Natural killer cell treated with Interleukin-12 subunit alpha and Interleukin-12 subunit beta and Interleukin-15 and Interleukin-18, amount 100 ng/mL, for 72 hours (primary cell): ENCODE measurements at places on chromosomes 3 and 15.

DNA sequence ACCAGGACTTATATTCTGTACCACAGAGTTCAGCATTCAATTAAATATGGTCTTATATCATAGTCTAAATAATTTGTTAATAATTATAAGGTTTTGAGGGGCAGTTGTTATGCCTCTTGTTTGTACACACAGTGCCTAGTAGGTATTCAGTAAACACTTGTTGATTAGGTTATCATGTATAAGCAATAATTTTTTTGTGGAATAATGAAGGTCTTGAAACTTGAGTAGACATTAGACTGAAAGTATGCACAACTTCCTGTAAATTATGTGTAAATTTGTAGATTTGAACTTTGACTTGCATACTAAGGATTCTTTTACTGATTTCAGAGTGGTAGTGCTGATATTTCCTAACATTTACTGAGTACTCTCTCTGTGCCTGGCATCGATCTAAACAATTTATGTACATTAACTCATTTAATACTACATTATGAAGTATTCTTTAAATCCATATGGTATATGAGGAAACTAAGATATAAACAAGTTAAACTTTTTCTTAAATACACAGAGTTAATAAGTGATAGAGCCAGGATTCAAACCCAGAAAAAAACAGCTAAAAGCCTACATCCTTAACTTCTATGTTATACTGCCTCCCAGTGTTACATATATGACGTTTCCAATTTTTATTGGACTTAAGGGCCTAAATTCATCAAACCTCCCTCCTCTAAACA, 65.1 kb downstream of the GLCE start:
- no peak for DNase-seq

DNA sequence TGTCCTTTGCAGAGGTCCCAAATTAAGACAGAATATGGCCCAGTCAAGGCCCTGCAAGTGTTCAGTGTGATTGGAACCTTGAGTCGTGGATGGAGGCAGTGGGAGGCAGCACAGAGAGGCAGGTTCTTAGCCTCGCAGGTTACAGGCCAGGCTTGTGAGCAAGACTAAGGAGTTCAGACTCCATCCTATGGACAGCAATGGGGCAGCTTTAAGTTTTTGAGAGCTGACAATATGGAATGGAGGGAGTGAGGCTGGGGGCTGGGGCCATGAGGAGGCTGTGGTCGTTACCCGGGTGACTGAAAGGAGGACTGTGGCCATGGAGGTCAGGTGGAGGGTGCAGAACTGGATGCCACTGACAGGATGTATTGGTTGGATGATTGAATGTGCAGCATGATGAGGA, 74.1 kb upstream of the PRR23C start:
- no peak for DNase-seq

DNA sequence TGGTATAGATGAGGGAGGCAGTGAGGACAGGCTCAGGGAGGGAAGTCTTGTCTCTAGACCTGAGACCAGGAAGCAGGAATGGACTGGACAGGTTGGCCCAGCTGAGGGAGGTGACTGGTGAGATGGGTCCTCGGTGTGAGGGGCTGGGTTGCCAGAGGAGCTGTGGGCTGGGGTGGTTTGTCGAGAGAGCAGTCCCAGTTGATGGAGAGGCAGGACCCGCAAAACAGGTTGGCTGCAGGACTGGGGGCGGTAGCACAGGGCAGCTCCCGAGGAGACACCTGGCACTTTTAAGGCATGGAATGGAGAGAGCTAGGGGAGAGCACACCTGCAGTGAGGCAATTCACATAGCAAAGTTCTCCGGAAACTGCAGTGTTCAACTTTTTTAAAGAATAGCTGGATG, 14.7 kb downstream of the IGF1R start:
- DNase-seq, result no peak

GRCh38 chr15:80234883-80235282, 17.1 kb downstream of the CTXND1 start:
- no peak for DNase-seq

DNA sequence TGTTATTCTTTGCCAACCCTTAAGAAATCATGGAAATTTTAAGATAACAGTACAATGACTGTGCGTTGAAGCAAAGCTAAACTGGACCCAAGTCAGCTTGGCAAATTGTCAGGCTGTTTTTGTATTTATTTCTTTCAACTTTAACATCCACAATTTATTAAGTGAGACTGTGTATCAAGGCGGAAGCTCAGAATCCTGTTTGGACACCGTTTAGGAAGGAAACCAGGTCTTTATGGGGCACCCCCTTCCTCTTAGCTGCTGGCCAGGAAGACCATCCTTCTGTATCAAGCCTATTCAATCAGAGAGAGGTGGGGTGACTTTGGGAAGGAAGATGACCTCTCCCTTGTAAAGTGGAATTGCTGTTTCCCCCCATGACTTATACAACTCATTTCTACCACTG, 166.0 kb downstream of the MCTP2 start:
- no peak for DNase-seq

GRCh38 chr3:9088441-9089353, 125.4 kb upstream of the RAD18 start:
- no peak for DNase-seq

DNA sequence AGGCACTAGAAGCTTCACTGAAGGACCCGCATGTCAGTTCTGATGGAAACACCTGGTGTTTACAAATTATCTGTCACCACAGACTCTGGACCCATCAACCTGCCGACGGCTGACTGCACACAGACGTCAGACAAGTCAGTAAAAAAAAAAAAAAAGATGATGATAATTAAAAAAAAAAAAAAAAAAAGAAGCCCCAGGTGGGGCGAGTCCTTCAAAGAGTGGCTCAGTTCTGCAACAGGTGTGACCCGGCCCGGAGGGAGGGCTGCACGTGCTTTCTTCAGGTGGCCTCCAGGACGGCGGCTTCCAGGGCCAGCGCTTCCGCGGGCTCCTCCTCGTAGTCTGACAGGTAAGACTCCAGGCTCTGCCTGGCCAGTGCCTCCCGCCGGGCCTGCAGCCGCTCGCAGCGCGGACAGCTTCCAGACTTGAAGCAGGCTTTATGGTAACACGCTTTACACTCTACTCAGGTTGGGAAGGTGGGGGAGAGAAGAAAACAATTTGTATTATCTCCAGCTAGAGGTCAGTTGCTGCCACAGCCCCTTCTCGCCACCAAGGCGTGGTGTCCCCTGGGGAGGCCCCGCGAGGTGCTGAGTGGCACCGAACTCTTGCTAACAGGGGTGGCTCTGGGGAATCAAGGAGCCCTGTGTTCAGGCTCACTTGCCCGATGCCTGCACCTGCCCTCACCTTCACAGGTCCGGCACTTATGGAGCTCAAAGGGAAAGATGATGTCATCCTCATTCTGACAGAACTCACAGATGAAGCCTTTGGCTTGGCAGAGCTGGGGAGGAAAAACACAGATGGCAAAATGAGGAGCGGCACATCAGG, 61.8 kb downstream of the RUBCN start:
- DNase-seq, result no peak

- DNase-seq, result no peak
Observed at GRCh38 chr15:33735143-33735542, 233.2 kb upstream of the CHRM5 start.

- no peak for DNase-seq
Observed at GRCh38 chr3:48927928-48928327, 9.3 kb downstream of the ARIH2 start.

DNA sequence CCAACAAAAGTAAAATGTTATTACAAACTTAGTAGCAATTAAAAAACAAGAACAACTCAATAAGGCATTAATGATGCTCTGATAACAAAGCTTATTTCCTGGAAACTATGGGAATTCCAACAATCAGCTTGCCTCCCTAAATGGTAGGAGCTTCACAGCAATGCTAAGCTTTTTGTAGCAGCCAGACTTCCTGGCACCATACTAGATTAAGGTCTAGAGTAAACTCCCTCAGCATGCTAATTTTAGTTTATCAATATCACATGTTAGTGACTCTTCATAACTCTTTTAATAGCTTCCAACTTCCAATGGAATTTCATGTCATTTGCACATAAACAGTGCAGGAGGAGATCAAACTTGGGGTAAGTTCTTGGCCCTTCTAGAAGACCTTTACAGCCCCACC, 782.0 kb downstream of the MCTP2 start:
- DNase-seq, result no peak

DNA sequence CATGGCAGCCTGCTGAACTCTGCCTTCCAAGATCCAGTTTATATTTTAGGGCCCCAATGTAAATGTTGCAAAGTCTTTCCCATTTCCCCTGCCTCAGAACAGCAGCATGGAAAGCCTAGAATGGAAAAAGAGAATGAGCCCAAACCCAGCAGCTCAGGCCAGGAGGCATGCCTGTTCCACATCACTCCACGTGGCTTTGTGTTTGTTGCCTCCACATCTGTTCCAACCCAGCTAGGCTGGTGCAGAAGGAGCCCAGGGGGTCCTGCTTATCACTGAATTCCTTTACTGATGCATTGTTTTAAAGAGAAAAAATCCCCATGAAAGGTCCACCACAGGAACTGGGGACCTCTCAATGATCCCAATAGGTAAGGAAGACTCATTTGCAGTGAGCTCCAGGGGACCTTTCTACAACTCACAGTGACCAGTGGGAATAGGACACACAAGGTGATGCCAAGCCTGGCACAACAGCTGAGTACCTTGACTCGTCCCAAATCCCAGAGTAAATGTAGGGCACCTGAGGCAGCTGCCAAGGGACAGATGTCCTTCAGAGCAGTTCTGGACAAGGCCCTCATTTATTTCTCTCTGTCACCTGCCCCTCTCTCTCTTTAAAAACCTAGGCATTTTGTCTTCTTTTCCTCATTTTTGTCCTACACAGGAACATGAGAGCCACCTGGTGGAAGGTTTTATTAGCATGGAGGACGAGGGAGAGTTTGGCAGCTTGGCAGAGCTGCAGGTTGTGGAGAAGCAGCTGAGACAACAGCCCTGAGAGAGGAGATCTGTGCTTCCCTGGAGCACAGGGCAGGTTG, 41.7 kb upstream of the ADAMTS17 start:
- DNase-seq, result no peak

- no peak for DNase-seq
Observed at GRCh38 chr3:66938338-66938963, 59.7 kb upstream of the KBTBD8 start.

- no peak for DNase-seq
Observed at GRCh38 chr3:105284876-105285275, 81.8 kb upstream of the ALCAM start.

- no peak for DNase-seq
Observed at GRCh38 chr15:41955807-41956525, 16.4 kb downstream of the EHD4 start.

- DNase-seq, result no peak
Observed at GRCh38 chr3:47365213-47366153, 15.3 kb upstream of the PTPN23 start.

DNA sequence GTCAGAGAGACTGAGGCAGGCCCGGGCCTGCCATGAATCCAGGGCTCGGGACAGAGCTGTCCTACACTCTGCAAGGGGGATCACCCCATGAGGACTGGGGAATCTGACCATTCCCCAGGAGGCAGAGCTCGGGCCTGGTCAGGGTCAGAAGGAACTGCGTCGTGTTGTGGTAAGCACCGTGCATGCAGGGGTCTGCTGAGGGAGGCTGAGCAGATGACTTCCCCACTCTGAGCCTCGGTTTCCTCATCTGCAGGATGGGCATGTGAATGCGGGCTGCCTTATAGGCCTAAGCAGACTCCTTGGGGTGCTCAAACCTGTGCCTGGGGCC, 61.6 kb upstream of the IQSEC1 start:
- DNase-seq, result no peak
